Fibroblast of skin of left biceps (primary cell): ENCODE measurements at places on chromosomes 1 and 21.

GRCh38 chr1:114585231-114585630 is 3.8 kb upstream of the BCAS2 start:
- peak; percentile 19 for DNase-seq

GRCh38 chr1:9326596-9326995 is 33.9 kb downstream of the SPSB1 start:
- DNase-seq = peak; percentile 58

GRCh38 chr1:164895026-164895912 is 336.3 kb downstream of the PBX1 start:
- DNase-seq = no peak

DNA sequence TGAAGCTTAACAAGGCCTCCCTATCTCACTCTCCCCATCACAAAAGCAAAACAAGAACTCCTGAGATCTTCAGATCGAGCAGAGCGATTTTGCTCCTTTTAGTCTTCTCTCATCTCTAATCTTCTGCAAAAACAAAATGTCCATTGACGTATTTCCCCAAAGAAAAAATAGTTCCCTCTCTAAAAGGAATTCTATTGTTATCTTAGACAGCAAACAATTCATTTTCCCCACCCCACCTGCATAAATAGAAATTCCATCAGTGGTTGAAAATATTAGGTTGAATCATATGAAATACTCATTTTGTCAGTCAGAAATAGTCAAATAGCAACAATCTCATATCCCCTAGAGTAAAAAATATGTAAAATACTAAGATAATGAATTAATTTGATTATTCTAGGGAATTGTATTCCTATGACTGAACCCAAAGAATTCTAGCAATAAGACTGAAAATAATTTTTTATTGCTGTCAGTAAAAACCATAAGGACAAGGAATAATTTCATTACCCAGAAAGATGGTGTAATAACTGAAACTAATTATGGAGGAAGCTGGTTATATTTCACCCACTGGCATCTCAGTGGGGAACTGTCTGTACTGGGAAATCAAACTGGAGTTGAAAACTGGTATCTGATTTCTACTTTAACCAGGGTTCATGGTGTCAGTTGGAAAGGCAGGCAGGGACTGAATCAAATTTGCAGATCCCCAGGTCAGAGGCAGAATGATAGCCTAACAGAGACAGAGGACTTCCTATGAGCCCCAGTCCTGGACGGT is 51.3 kb downstream of the RHOU start:
- DNase-seq = no peak

GRCh38 chr1:183989078-183989577 is 48.4 kb downstream of the COLGALT2 start:
- peak; percentile 30 for DNase-seq

DNA sequence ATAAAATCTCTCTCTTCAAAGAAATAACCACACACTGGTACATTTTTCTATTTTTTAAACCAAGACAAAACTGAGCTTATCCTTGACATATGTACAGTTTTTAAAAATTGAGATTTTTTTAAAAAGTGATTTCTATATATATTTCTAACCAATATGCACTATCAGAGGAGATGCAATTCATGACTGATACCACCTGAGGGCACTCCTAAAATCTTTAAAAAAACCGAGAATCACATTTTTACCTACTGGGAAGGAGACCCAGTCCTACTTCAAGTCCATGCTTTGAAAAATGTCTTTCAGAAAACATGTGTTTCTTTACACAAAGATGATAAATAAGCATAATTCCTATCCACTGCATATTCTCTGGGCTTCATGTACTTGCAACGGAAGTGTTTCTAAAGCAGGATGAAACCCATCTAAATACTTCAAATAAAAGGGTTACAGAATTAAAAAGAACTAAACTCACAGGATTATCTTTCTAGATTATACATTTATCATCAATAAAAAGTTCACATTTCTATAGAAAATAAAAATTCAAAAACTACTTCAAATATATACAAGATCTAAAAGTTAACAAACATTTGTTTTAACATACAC is 98.6 kb downstream of the ENAH start:
- DNase-seq = no peak

DNA sequence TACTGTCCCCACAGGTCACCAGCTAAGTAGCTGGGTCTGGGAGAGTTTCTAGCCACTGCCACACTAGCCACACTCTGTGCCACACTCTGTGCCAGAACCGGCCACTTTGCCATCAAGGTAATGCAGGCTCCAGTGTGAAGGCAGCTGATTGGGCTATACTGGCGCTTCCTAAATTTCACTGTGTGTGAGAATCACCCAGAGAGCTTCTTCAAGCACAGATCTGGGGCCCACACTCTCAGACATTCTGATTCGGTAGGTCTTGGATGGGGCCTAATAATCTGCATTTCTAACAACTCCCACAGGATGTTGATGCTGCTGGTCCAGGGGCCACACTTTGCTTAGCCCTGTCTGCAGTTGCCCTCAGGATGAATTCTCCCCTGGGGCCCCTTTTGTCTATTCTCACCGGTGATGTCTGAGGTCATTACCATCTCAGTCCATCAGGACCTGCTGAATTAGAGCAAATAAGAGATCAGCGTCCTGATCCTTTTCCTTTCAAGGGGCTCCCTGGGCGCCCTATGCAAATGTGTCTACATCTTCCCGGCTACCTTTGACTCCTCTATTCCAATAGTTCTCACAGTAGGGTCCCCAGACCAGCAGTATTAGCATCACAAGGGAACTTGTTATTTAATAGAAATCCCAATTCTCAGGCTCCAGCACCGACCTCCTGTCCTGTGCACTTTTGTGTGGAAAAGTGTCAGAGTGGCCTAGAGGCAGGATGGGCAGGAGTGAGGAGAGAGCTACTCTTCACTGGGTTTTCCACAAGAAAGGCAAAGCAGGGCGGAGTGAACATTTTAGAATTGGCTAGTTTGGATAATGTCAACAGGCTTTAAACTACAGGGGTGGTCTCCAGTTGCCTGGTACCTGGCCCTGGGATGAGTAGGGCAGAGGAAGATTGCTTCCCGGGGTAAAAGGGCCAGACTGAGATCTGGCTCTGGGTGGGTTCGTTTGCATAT is 24.7 kb upstream of the LRRN2 start:
- DNase-seq = no peak

GRCh38 chr1:111699268-111699667 is 39.9 kb downstream of the INKA2 start:
- no peak for DNase-seq

DNA sequence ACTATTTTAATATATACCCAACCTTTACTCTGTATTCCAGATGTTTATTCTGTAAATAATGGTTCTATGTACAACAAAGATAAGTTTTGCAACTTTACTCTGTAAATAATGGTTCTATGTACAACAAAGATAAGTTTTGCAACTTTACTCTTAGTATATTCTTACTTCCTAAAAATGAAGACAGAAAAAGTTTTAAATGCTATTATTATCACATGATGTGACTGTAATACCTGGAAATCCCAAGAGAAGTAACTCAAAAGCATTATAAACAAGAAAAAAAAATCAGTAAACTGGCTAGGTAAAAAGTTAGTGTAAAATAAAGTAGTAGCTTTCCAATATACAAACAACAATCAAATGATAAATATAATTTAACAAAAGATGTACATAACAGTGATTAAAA is 18.5 kb upstream of the EXO1 start:
- no peak for DNase-seq

GRCh38 chr21:15018382-15018781 is 46.4 kb downstream of the NRIP1 start:
- DNase-seq = no peak

GRCh38 chr1:117929343-117930172 is at the start of the genes GDAP2 and WDR3:
Gene GDAP2, minus strand, starts transcription at chr1:117929621. Its CDS starts 9,264 bp downstream, at chr1:117920357.
Gene WDR3, plus strand, starts transcription at chr1:117929739. Its CDS starts 3,581 bp downstream, at chr1:117933320.
- DNase-seq = peak; percentile 84

DNA sequence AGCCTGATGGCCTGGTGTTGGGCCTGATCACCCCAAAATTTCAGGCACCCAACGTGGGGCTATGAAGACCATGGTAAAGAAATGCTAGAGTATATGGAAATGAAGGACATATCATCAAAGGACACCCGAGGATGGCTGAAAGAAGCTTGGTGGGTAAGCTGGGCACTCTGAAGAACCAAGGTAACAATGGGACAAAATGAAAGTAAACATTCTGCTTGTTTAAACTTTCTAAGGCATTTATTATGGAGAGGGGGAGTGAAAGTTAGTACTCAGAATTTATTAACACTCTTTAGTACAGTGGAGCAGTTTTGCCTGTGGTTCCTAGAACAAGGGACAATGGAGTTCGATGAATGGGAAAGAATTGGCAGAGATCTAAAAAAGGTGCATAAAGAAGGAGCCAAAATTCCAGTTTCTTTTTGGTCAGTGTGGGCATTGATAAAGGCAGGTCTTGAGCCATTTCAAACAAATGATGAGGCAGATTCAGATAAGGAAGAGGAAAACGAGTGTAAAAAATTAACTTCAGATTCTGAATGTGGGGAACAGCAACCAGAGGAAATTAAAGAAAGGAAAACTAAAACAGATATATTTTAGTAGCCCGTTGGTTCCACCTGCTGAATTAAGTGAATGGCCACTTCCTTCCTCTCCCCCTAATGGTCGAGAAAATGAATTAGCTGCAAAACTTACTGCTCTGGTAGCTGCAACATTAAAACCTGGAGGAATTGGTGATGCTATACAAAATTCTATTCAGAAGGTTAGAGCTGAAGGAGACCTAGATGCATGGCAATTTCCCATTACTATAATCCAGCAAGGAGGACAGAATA is 8.4 kb upstream of the PM20D1 start:
- DNase-seq = no peak

DNA sequence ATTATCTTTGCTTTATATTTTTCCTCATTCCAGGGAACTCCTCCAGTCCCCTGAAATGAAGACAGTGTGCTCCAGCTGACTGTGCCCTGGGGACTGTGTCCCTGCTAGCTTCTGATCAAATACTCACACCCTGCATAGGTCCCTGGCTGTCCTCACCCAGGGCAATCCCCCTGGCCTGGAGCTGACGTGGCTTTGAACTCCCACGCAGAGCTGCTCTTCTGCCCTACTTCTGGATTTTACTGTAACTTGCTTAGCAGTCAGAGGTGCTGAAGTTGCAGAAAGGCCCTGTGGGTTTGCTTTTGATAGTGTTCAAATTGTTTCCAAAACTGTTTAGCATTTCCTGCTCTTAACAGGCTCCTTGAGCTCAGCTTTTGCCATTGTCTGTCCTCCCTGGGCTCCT is 186.5 kb downstream of the FASLG start:
- DNase-seq = no peak

GRCh38 chr1:33255347-33256220 is 708 bp upstream of the ZNF362 start:
- no peak for DNase-seq

DNA sequence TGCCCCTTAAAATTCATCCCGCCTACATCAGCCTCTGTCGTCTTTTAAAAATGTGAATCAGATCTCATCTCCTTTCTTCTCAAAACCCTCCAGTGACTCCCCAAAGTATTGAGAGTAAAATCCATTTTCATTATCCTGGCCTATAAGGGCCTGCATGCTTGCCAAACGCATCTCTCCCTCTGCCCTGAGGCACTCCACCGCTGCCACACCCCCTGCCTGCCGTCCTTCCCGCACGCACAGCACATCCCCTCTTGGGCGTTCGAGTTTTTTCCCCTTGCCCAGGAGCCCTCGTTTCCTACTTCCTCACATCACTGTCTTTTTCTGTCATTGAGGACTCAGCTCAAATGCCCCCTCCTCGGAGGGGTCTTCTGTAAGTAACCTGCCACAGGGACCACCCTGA is 53.3 kb upstream of the MTR start:
- DNase-seq = no peak

GRCh38 chr1:186812570-186812969 is 16.2 kb upstream of the PLA2G4A start:
- peak; percentile 89 for DNase-seq

- DNase-seq = no peak
Observed at GRCh38 chr1:210777914-210778313, 356.0 kb downstream of the KCNH1 start.

GRCh38 chr1:115650961-115651360 is 9.2 kb downstream of the VANGL1 start:
- no peak for DNase-seq

- no peak for DNase-seq
Observed at GRCh38 chr1:192159014-192159413, 752 bp downstream of the RGS18 start.

DNA sequence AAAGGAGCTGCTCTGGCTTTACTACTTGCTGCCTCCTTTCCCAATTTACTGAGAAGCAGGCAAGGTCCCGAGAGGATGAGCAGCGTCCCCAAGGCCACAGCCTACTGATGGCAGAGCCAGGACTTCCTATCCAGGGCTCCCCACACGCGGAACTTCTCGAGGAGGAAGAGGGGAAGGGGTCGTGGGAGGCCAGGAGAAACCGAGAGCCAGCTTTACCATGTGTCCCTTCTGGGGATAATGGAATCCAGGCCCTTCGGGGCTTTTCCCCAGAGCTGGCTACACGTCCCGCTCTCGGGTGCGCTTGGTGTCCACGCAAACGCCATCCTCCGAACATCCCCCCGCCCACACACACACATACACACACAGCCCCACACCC is 4.3 kb upstream of the CCN1 start:
- no peak for DNase-seq

GRCh38 chr1:16491056-16491675 is 22.9 kb downstream of the RNU1-1 start:
- DNase-seq = no peak

GRCh38 chr1:25815208-25816111 is 4.3 kb upstream of the MTFR1L start:
- DNase-seq = no peak

- DNase-seq = no peak
Observed at GRCh38 chr1:58898739-58899586, 115.1 kb upstream of the JUN start.

- no peak for DNase-seq
Observed at GRCh38 chr21:34180407-34180806, 107.0 kb downstream of the MRPS6 start.

GRCh38 chr1:26126321-26127084 is 14.9 kb downstream of the PDIK1L start:
- no peak for DNase-seq

GRCh38 chr1:214378492-214378891 is 97.5 kb downstream of the SMYD2 start:
- DNase-seq = no peak

GRCh38 chr1:234745276-234745675 is 135.3 kb upstream of the IRF2BP2 start:
- no peak for DNase-seq

DNA sequence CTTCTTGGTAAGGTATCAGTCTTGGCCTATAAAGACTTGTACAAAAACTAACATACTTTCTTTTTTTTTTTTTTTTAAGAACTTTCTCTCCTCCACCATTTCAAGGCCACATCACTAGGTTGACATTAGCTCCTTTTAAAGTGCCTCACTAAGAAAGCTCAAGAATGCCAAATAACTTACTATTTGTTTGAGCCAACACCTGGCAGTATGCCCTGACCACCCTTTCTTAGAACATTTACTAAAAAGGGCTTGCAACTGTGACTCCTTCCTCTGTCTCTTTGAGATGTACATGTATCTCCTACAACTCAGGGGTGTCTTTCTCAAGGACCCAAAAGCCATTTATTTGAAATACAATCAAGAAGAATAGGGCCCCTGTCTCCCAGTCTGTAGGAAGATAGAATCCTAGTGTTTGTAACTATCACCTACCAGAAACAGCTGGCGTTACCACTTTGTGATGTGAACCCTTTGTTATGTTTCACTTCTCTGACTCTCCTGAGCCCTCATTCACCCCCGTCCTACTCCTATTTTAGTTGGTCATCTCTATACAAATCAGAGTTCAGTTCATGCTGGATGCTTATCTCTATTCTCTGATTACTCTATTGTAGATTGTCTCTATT is 12.2 kb upstream of the SAMD13 start:
- no peak for DNase-seq
